ENCODE measurements at places on chromosomes 12 and 14.
A peak's percentile ranks its signal among the peaks of the same experiment; 100 is the strongest.

DNA sequence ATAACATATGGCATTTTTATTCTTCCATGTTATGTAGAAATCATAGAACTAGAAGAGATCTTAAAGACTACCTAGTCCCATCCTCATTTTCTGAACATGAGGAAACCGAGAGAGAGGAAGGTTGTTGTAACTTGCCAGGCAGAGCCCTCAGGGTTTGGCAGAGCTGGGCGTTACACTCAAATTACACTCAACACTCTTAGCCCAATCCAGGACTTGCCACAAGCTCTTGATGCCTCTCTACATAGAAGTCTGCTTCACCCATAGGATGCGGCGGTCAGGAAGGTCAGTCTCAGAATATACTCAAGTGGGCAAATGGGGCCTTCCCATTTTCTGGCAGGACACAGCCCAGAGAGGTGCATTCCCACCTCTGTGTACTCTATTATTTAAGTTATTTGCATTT lies 208.1 kb downstream of the ZFP36L1 start:
- DNase-seq: no peak

GRCh38 chr12:119727600-119728443 lies 59.9 kb downstream of the PRKAB1 start:
- DNase-seq: no peak

GRCh38 chr12:68468036-68468435 lies 135.9 kb upstream of the MDM1 start:
- no peak for DNase-seq

DNA sequence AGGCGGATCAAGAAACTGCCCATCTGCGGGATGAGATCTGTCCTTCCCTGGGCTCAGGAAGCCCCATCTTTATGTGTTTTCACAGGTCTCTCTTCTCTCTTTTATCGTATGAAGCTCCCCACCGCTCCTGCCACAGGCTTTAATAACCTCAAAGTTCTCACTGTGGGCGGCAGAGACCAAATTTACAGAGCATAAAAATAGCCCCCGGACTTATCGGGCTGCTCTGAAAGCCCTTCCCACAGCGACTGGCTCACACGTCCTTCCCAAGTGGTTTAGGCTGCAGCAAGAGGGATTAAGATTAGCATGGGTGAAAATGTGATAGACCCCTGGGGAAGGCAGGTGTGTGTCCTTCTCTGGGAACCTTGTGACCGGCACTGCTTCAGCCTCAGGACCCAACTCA lies 47.8 kb downstream of the TESC start:
- no peak for DNase-seq

- no peak for DNase-seq
Measured at GRCh38 chr12:75130811-75131210, 78.8 kb downstream of the KCNC2 start.

- DNase-seq: peak; percentile 70
Measured at GRCh38 chr12:56158926-56159461, 835 bp downstream of the MYL6 start.

- DNase-seq: no peak
Measured at GRCh38 chr12:93862424-93862823, 185.2 kb downstream of the CRADD start.

Data from HepG2 (cell line).